ENCODE measurements at places on chromosomes 3 and 15.
A peak's percentile ranks its signal among the peaks of the same experiment; 100 is the strongest.

- DNase-seq: no peak
Observed at GRCh38 chr3:134056464-134056891, 26.8 kb upstream of the SLCO2A1 start.

DNA sequence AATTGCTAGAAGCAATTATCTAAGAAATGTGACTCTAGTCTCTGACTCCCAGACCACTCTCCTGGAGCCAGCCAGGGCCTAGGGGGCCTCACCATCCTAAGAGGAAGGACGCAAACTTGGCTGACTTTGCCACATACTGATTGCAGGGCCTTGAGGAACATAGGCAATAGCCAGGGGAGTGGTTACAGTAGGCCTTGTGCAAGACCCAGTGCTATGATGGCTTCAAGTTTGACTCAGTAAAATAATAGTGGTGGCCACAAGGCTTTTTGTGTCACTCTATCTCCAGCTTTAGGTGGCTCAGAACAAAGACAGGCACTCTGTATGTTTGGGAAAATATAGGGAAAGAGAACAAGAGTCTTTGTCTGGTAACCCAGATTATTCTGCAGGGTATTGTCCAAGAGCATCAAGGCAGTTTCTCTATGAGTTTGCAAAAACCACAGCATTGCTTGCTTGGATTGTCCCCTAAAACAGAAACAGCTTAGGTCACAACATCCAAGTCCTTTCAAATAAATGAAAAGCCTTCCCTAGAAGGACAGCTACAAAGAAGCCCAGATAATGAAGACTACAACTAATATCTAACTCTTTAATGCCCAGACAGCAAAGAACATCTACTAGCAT, 631.5 kb downstream of the PYDC2 start:
- DNase-seq: no peak

DNA sequence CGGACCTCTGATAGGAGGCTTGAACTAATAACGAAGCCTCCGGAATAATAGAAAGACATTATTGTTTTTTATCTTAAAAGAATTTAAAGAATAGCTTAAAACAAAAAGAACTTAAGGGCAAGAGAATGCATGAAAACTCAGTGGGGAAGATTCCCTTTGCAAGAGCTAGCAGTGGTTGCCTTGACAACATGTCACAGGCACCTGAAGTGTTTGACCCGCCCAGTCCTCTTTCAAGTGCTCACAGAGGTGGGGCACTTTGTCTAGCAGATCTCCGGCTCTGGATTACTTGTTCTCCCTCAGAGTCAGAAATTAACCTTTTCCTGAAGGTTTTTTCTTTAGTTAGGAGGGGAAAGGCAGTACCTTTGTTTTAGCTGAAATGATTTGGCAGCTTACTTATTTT, 37.8 kb downstream of the LARS2 start:
- DNase-seq: no peak

DNA sequence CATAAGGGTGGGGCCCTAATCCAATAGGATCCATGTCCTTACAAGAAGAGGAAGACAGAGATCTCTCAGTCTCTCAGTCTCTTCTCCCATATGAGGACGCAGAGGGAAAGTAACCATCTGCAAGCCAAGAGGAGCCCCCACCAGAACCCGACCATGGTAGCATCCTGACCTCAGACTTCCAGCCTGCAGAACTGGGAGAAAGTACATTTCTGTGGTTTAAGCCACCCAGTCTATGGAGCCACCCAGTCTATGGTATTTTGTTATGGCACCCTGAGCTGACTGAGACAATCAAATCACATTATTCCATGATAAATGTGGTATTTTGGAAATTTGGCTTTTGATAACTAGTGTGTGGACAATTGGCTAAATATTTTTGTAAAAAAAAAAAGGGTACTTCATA, 101.5 kb upstream of the TMC3 start:
- no peak for DNase-seq

GRCh38 chr3:52171514-52172261, 17.5 kb upstream of the POC1A start:
- peak; percentile 14 for DNase-seq

GRCh38 chr3:115646027-115646690, 22.8 kb downstream of the GAP43 start:
- no peak for DNase-seq

GRCh38 chr15:36810656-36811449, 231.4 kb downstream of the CDIN1 start:
- no peak for DNase-seq

- DNase-seq: no peak
Observed at GRCh38 chr15:94083467-94084052, 147.8 kb upstream of the MCTP2 start.

- peak; percentile 89 for DNase-seq
Observed at GRCh38 chr15:52102463-52102862, 10.1 kb downstream of the BCL2L10 start.

GRCh38 chr3:164673738-164674137, 404.6 kb downstream of the SI start:
- no peak for DNase-seq

DNA sequence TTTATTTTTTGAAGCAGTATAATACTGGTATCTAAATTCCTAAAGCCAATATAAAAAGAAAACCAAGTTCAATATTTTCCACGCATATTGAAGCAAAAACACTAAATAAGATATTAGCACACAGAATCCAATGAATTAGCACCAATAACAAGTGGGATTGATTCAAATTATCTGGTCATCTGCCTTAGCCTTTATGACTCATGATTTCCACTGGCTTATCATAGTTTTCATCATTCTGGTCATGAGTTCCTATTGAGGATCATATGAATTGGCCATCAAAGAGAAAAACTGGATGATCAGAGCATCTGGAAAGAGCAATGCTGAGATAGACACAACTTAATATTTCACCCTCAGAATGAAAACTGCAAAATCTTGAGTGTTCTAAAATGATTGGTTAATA, 809.9 kb downstream of the MCTP2 start:
- no peak for DNase-seq

GRCh38 chr15:20294651-20295237, 246.9 kb downstream of the GOLGA6L6 start:
- DNase-seq: no peak

Data from kidney tubule cell (primary cell).